Suprapubic skin (tissue), 4 donors: ENCODE measurements at places on chromosomes 3 and 15.

GRCh38 chr3:178054471-178054870 is 481.8 kb upstream of the KCNMB2 start:
- H3K4me3 ChIP-seq, result no peak overlapping the region
- DNase-seq, result no peak
- H3K4me1 ChIP-seq, result no peaks in the 10 kb centered on the region
- no peaks in the 10 kb centered on the region for H3K36me3 ChIP-seq
- no peaks in the 10 kb centered on the region for H3K27me3 ChIP-seq

GRCh38 chr3:57852896-57853295 is 96.8 kb downstream of the SLMAP start:
- no peak overlapping the region for H3K27ac ChIP-seq
- no peak for DNase-seq
- H3K4me1 ChIP-seq, result no peaks in the 10 kb centered on the region
- H3K27me3 ChIP-seq, result no peaks in the 10 kb centered on the region
- peaks cover 15% of the 10 kb centered on the region for H3K36me3 ChIP-seq
- H3K4me3 ChIP-seq, result no peak overlapping the region

- H3K4me1 ChIP-seq, result peaks cover 12% of the 10 kb centered on the region
- no peaks in the 10 kb centered on the region for H3K27me3 ChIP-seq
- DNase-seq, result no peak
- H3K36me3 ChIP-seq, result peaks cover 10% of the 10 kb centered on the region
These were observed 29.9 kb downstream of the ACP3 start for GRCh38 chr3:132346841-132347736.

GRCh38 chr3:20645340-20645739 is 459.3 kb upstream of the SGO1 start:
- H3K4me3 ChIP-seq, result no peak overlapping the region
- no peaks in the 10 kb centered on the region for H3K27me3 ChIP-seq
- no peaks in the 10 kb centered on the region for H3K4me1 ChIP-seq
- no peak overlapping the region for H3K27ac ChIP-seq

- no peak overlapping the region for H3K4me3 ChIP-seq
- H3K4me1 ChIP-seq, result peaks cover 23% of the 10 kb centered on the region
- H3K27me3 ChIP-seq, result no peaks in the 10 kb centered on the region
- no peaks in the 10 kb centered on the region for H3K36me3 ChIP-seq
These were observed 157.2 kb downstream of the LRRC28 start for GRCh38 chr15:99408236-99409096.

GRCh38 chr15:43872416-43873020 is 45.7 kb downstream of the WDR76 start:
- no peaks in the 10 kb centered on the region for H3K4me1 ChIP-seq
- peaks cover 2% of the 10 kb centered on the region for H3K36me3 ChIP-seq
- no peak overlapping the region for H3K4me3 ChIP-seq

- no peaks in the 10 kb centered on the region for H3K4me1 ChIP-seq
- peaks cover 29% of the 10 kb centered on the region for H3K36me3 ChIP-seq
- DNase-seq, result no peak
- H3K27me3 ChIP-seq, result no peaks in the 10 kb centered on the region
- H3K27ac ChIP-seq, result no peak overlapping the region
These were observed 115.2 kb downstream of the USP13 start for GRCh38 chr3:179768080-179768479.

GRCh38 chr3:170893895-170894294 is 14.5 kb downstream of the EIF5A2 start:
- peaks cover 5% of the 10 kb centered on the region for H3K36me3 ChIP-seq
- H3K27ac ChIP-seq, result no peak overlapping the region
- no peaks in the 10 kb centered on the region for H3K27me3 ChIP-seq
- H3K4me1 ChIP-seq, result no peaks in the 10 kb centered on the region

GRCh38 chr3:17469520-17469919 is 272.9 kb downstream of the TBC1D5 start:
- no peaks in the 10 kb centered on the region for H3K27me3 ChIP-seq
- H3K4me1 ChIP-seq, result peaks cover 8% of the 10 kb centered on the region
- H3K36me3 ChIP-seq, result no peaks in the 10 kb centered on the region
- H3K27ac ChIP-seq, result no peak overlapping the region
- no peak for DNase-seq

DNA sequence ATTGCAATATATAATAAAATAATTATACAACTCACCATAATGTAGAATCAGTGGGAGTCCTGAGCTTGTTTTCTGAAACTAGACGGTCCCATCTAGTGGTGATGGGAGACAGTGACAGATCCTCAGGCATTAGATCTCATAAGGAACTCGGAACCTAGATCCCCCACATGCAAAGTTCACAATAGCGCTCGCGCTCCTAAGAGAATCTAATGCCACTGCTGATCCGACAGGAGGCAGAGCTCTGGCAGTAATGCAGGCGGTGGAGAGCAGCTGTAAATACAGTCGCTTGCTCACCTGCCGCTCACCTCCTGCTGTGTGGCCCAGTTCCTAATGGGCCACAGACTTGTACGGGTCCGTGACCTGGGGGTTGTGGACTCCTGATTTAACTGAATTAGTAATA is 87.8 kb downstream of the P3H2 start:
- H3K27ac ChIP-seq, result no peak overlapping the region
- H3K36me3 ChIP-seq, result no peaks in the 10 kb centered on the region
- no peaks in the 10 kb centered on the region for H3K27me3 ChIP-seq
- no peak overlapping the region for H3K4me3 ChIP-seq
- peaks cover 20% of the 10 kb centered on the region for H3K4me1 ChIP-seq

DNA sequence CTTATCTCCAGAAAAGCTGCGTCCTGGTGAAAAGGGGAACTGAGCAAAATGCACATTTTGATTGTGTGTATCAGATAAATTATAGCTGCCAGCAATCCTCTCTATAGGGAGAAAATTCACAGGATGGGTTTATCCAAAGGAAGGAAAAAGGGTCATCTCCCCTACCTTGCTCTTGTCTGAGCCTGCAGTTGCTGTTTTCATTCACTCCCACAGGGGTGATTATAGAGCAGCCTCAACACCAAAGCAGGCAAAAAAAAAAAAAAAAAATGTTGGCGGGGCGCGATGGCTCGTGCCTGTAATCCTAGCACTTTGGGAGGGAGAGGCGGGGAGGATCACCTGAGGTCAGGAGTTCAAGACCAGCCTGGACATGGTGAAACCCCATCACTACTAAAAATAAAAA is 333.7 kb downstream of the ROBO2 start:
- no peak for DNase-seq
- H3K4me1 ChIP-seq, result no peaks in the 10 kb centered on the region

DNA sequence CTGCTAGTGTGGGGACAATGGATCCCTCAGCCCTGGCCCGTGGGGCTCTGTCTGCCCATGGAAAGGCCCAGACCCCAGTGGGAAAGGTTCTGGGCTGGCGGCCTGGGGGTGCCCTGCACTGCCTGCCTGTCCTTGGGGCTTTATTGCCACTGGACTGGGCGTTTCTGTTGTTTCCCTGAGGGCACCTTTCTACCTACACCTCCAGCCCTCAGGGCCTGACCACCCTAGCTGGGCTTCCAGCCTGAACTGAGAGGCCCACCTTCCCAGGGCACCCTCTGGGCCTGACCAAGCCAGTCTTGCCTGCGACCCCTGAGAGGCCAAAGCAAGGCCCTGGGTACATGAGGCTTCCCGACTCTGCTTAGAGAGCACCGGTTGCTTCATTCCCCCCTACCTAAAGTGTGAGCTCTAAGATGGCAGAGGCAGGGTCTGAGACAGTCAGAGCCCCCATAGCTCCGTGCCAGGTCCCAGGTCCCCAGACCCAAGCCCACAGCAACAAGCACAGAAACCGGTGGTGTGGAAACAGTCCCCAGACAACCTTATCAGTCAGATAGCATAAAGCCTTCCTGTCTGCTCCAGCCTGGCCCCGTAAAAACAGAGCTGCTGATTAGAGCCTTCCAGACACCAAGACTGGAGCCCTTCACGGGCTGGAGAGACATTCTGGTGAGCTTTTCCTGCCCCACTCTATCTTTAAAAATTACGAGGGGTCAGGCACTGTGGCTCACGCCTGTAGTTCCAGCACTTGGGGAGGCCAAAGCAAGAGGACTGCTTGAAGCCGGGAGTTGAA is 102.8 kb downstream of the CHSY1 start:
- no peak overlapping the region for H3K4me3 ChIP-seq
- no peaks in the 10 kb centered on the region for H3K27me3 ChIP-seq
- H3K4me1 ChIP-seq, result no peaks in the 10 kb centered on the region
- no peaks in the 10 kb centered on the region for H3K36me3 ChIP-seq
- DNase-seq, result no peak
- H3K27ac ChIP-seq, result no peak overlapping the region

DNA sequence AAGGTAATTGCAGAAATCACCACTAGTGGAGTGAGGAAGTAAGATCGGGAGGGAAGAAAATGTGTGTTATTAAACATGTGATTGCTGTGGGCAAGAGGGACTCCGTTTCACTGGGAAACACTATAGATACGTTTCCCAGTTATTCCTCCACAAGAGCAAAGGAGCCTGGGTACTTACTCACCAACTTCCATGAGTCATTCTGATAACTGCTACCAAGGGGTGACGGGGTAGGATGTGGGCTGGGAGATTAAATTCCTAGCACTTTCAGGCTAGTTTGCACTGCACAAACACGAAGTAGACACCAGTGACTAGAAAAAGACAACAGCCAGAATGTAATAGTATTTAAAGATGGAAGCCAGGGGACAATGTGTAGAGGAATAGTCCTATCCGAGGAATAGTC is 812.9 kb upstream of the CFAP20DC start:
- H3K4me3 ChIP-seq, result no peak overlapping the region

GRCh38 chr15:32819448-32819847 is 101.6 kb downstream of the GREM1 start:
- H3K4me3 ChIP-seq, result no peak overlapping the region
- H3K27me3 ChIP-seq, result no peaks in the 10 kb centered on the region
- H3K4me1 ChIP-seq, result peaks cover 4% of the 10 kb centered on the region
- H3K36me3 ChIP-seq, result no peaks in the 10 kb centered on the region
- DNase-seq, result no peak

DNA sequence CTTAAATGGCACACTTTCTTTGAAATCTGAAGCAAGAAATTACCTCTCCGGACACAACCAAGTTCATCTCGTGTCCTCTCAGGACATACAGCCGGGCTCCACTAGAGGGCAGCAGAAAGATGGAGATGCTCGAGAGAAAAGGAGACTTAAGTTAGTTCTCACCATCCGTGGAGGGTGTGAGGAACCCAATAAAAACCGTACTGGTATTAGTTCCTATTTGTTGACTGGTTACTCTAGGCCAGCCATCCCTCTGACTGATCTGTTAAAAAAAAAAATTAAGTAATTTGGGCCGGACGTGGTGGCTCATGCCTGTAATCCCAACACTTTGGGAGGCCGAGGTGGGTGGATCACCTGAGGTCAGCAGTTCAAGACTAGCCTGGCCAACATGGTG is 7.9 kb upstream of the CYP11A1 start:
- peak; percentile 85 for DNase-seq
- H3K36me3 ChIP-seq, result no peaks in the 10 kb centered on the region
- H3K27ac ChIP-seq, result no peak overlapping the region
- H3K4me1 ChIP-seq, result peaks cover 19% of the 10 kb centered on the region

DNA sequence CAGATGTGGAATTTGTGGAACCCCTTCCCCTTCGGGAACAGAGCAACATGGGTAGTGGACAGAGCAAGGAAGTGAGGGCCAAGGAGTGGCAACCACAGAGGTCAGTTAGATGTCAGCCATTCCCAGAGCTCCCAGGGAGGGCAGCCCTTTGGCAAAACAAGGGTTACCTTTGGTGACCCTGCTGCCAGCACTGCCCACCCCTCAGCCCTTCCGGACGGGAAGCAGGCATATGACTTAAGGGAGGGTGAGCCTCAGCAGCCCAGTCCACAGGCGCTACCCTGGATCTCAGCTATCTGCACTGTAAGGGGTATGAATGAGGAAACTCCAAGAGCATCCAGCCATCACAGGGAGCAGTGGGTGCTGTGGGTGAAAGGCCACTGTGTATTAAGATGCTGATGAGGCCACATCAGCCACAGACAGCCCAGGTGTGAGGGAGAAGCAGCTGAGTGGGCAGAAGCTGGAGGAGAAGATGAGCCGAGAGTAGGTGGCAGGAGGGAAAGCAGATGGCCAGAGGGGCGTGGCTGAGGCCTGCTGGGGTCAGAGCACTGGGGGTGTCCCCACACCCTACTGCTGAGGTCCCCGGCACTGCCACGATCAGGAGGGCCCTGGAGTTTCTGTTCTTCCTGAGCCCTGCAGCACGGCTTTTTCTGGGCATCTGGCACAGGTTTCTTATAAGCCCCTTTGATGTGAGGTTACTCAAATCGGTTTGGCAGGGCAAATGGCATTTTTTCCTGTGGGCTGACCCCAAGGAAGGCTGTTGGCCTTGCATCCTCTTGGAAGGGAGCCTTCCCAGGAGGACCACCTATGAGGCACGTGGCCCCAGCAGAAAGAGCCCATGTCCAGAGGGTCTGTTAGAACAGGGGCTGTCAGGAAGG is 6.2 kb downstream of the PLA2G4D start:
- H3K27me3 ChIP-seq, result peaks cover 6% of the 10 kb centered on the region
- H3K27ac ChIP-seq, result no peak overlapping the region
- H3K4me3 ChIP-seq, result no peak overlapping the region
- H3K4me1 ChIP-seq, result peaks cover 26% of the 10 kb centered on the region
- H3K36me3 ChIP-seq, result no peaks in the 10 kb centered on the region
- no peak for DNase-seq

- H3K4me3 ChIP-seq, result no peak overlapping the region
- no peaks in the 10 kb centered on the region for H3K27me3 ChIP-seq
- DNase-seq, result no peak
- no peak overlapping the region for H3K27ac ChIP-seq
- no peaks in the 10 kb centered on the region for H3K4me1 ChIP-seq
These were observed 52.2 kb downstream of the EFHB start for GRCh38 chr3:19881852-19882251.

DNA sequence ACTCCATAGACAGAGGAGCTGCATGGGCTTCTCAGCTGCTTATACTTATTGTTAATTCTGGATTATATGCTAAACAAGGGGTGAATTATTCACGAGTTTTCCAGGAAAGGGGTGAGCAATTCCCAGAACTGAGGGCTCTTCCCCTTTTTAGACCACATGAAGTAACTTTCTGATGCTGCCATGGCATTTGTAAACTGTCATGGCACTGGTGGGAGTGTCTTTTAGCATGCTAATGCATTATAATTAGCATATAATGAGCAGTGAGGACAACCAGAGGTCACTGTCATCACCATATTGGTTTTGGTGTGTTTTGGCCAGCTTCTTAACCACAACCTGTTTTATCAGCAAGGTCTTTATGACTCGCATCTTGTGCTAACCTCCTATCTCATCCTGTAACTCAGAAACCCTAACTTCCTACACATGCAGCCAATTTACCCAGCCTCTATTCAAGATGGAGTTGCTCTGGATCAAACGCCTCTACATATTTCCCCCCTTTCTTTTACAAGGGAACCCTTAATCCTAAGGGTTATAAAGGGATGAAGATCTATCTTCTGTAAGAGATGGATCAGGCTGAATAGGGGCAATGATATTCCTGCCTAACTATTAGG is 12.1 kb upstream of the DMXL2 start:
- DNase-seq, result no peak
- H3K27ac ChIP-seq, result no peak overlapping the region
- no peaks in the 10 kb centered on the region for H3K27me3 ChIP-seq
- no peaks in the 10 kb centered on the region for H3K4me1 ChIP-seq
- H3K36me3 ChIP-seq, result no peaks in the 10 kb centered on the region

- H3K4me1 ChIP-seq, result peaks cover 7% of the 10 kb centered on the region
- peaks cover 5% of the 10 kb centered on the region for H3K36me3 ChIP-seq
- no peak overlapping the region for H3K27ac ChIP-seq
These were observed 12.1 kb upstream of the CLPX start for GRCh38 chr15:65197337-65197645.
